HS-5 (cell line): ENCODE measurements at places on chromosomes 1 and 21.

GRCh38 chr1:191671236-191671635, 487.0 kb upstream of the RGS18 start:
- peak; percentile 30 for DNase-seq

GRCh38 chr1:192801451-192801850, 7.4 kb upstream of the RGS2 start:
- DNase-seq, result no peak

- peak; percentile 69 for DNase-seq
These were observed 14.0 kb upstream of the TBX15 start for GRCh38 chr1:119002028-119002686.

DNA sequence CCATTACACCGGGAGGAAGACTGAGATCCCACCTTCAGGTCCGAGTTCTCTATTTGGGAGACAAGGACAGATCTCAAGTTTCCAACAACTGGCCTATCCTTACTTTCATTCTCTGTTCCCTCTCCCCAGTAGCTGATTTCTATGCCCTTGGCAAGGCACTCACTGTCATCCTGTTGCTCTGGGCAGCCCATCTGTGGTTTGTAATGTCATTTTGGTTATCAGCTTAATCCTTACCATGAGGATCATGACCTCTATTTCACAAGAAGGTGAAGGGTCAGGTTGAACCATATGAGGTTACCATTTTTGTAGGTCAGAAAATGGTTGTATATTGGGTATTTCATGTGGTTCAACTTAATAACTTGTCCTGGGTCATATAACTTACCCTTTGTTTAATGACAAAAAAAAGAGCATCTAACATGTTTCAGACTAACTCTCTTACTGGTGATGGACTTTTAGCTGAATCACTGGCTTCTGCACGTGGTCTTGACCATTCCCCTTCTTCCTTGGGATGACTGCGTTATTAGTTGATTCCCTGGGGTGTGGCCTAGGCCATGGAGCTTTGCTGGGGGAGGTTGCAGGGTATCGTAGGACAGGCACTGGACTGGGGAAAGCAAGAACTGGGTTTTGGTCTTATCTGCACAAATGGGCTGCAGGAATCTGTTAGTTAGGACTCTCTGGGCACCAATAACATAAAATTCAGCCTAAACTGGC, 120.2 kb downstream of the ACTL8 start:
- DNase-seq, result peak; percentile 73

- DNase-seq, result no peak
These were observed 271.3 kb upstream of the PRMT6 start for GRCh38 chr1:106785176-106785575.

DNA sequence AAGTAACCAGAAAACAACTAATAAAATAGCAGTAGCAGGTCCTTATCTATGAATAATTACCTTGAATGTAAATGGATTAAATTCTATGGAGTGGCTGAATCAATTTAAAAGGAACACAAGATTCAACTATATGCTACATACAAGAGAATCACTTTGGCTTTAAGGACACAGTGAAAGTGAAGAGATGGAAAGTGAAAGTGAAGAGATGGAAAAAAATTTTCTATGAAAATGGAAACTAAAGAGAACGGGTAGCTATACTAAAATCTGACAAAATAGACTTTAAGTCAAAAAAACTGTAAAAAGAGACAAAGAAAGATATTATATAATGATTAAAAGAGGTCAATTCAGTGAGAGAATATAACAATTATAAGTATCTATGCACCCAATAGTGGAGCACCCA, 54.7 kb downstream of the C1orf185 start:
- no peak for DNase-seq

- DNase-seq, result no peak
These were observed 117.6 kb downstream of the CENPF start for GRCh38 chr1:214720561-214720960.

DNA sequence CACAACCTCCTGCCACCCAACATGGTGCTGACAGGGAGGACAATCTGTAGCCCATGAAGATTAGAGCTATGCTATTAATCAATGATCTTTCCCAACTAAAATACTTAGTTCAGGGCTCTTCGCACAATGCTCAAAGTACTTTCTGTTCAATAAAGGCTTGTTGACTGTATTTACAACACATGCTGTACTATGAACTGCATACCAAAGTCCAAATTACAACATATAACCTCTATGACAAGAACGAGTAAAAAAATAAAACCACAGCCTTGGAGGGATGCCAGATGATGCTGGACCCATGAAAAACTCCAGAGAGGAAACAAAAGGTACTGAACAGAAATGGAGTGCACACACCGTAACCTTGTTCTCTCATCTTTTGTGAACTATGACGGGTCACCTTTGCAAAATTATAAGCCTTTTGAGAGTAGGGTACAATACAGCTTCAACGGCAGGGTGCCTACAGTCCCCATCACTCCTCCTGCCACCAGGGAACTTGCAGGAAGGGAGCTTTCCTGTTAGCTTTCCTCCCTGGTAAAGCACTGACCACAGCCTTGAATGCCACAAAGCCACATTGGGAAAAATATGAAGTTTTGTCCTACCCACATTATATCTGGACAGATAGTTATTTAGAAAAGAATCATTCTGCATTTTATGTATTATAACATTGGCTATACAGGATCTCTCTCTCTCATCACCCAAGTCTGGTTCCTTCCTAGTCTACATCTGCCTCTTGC, 175.6 kb downstream of the NRIP1 start:
- no peak for DNase-seq

DNA sequence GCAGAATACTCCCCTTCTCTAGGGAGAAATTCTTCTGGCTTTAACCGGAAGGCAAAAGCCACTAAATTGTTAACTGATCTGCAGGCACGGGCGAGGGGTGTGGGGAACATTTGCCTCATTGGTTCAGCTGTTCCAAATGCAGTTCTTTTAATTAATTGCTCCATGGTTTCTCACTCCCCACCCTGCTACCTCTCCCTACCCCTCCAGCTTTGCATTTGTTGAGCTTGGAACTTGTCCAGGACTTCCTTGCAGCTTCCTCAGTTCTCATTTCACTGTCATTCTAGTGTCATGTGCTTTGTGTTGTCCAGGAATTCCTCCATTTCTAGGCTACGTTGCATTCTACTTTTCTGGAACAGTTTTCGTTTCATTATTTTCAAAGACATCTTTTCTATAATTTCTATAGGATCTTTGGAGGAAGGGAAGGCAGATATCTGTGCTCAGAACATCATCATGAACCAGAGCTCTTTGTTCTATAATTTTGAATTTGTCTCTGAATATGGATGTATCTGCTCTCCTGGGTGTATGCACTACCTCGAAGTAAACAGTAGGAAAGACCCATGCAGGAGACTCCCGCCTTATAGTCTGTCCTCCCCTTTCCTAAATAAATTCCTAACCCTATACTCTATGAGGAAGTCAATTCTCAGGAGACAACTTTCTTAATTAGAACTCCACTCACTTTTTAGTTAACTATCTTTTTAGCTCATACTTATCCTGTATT, 132.4 kb upstream of the LMO4 start:
- no peak for DNase-seq

- DNase-seq, result no peak
These were observed 35.4 kb upstream of the ENAH start for GRCh38 chr1:225688345-225688744.

DNA sequence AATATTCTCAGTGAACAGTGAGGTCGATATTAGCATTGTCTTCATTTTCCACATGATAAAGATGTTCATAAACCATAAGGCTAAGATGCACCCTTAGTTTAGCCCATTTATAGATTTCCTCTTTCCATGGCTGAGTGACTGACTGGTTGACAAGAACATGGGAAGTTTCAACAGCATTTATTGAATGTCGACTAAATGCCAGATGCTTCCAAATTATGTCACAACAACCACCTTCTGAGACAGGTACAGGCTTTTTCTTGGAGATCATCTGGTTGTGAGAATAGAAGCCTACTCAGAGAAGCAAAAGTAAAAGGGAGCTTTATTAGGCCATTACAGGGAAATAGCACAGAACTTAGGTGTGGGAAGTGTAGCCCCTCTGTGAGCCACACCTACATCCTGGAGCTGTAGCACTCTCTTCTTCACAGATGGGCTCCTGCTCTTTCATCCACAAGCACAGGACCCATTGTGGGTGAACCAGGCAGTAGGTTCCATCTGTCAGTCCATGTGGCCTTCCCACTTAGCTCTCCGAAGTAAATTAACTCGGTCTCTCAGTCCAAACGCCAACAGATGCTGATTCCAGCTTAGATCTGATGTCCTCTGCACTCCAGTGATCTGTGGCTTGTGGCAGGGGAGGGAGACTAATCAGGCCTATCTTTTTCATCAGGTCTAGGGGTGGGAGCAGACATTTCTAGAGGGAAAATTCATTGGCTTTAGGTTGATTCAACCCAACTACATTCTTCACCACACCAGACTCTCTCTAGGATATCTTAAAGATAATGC, 14.3 kb downstream of the ATP2B4 start:
- no peak for DNase-seq

GRCh38 chr21:38475519-38475918, 22.8 kb downstream of the ERG start:
- DNase-seq, result no peak

- DNase-seq, result no peak
These were observed 70.3 kb upstream of the ACTL8 start for GRCh38 chr1:17684810-17685209.

DNA sequence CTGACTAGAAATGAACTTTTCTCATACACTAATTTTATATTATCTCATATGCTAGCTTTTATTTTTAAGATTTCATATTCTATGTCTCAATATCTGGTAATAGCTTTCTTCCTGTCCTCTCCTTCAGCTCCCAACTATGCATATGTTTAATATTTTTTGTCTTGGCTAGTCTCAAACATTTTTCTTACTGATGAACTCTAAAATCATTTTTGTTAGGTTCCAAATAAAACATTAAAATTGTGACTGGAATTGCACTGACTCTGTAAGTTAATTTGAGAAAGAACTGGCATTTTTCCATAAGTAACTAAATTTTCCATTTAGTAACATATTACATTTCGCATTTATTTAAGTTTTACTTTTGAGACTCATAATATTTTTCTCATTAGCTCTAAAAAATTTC, 368.5 kb upstream of the DPYD start:
- DNase-seq, result no peak

DNA sequence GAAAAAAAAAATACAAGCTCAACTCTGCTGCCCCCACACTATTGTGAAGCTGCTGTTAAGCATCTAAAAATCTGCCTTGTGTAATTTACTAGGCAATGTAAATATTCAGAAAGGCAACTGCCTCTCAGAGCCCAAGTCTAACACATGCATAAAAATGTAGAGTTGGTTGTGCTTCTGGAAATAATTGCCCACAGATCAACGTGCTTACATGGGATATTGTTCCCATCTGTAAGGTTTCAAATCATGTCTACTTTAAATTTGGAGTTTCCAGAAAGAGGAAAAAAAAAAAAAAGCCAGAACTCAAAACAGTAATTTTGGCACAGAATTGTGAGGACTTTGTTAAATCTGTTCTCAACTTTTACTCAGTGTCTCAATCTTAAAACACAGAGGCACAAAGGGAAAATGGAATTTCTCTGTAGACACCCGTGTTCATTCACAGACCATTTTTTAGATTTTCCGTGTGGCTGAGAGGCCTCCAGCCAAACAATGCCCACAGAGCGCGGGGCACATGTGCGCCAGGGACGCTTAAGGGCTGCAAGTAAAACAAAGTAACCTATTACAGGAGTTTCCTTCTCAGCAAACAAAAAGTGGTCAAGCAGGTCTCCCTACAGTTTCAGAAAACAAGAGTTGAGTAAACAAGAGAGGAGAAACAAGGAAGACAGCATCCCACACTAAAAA, 115.5 kb downstream of the RERE start:
- peak; percentile 16 for DNase-seq

DNA sequence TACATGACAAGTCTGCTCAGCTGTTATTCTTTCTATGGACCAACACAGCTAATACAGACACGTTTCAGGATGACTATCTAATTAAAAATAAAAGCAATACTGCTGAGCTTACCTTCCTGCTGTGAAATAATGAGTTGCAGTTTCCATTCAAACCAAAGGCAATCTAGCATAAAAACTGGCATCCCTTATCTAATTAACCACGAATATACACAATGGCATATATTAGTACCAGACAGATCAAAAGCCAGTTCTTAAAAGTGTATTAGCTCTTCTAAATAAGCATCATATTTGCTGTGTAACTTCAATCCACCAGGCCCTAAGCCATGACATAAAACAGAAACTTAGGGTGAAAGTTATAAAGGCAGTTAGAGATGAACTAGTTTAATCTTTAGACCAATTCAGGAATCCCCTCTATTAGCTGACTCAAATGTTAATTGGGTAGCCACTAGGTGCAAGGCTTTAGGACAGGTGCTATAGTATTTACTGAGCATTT, 20.6 kb downstream of the TESK2 start:
- no peak for DNase-seq

DNA sequence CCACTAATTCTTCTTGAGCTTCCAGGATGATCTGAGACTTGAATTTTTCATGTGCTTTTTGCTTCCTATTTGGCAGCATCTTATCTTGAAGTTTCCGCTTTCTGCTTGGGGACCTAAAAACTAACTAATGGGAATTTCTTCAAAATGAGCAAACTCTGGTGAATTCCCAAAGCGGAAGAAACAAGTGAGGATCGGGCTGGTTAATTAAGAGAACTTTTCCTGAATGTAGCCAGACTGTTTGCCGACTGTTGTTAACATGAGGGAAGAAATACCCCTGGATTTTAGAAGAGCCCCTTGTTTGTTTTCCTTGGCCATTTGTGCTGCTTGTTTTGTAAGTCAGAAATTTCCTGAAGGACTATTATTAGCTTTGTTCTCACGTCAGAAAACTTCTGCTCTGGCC, 6.1 kb upstream of the SELE start:
- DNase-seq, result no peak

GRCh38 chr1:89721351-89721750, 88.4 kb downstream of the LRRC8C start:
- DNase-seq, result peak; percentile 46

DNA sequence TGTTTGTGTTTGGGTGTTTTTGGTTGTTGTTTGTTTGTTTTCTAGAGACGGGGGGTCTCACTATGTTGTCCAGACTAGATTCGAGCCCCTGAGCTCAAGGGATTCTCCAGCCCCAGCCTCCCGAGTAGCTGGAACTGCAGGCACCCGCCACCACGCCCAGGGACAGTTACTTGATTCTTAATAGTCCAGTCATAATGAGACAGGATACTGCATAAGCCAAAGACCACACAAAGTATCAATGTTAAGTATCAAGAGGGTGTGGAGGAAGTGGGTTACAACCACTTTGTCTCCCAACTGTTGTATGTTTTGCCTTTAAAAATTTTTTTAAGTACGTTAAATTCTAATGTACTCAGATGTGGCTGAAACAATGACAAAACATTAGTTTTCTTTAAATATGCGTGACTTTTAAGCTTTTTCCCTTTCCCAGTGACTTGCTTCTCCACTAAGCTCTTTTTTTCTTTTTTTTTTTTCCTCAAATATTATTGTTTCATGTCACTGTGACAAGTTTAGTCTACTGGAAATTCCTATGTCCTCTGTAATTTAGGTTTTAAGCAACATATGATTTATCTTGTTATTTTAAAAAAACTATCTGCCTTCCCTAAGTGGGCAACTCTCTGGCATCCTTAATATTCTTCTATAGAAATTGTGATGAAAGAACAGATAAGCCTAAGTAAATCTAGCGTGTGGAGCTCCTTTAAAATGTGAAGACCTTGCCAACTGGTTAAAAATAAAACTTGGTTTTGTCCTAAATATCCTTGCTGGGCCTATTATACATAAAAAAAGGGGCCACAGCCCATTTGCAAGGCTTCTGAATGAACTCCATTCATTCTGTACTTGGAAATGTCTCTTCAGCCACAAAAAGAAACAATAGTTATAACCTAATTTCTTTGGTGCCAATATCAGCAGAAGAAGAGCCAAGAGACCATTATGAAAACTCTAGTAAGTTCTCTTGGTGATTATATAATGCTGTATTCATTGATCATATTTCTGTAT, 56.2 kb upstream of the DPH5 start:
- no peak for DNase-seq
